ENCODE measurements at places on chromosomes 1 and 21. TPM values are rescaled to one million over a fixed set of nuclear protein-coding genes. Genes with fewer than 3 reads are reported as not detected.

DNA sequence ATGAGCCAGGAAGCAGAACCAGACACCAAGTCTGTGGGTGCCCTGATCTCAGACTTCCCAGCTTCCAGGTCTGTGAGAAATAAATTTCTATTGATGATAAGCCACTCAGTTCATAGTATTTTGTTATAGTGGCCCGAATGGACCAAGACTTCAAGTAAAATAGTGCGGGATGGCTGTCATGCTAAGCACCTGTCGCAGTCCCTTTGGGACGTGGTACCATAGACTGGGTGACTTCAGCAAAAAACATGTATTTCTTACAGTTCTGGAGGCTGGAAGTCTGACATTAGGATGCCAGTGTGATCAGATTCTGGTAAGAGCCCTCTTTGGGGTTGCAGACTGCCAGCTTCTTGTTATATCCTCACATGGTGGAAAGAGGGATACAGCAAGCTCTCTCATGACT, 2.6 kb upstream of the C1orf198 start:
- DNase-seq, result no peak

TOE1 gene
- total RNA-seq, result 45.8 TPM

DNA sequence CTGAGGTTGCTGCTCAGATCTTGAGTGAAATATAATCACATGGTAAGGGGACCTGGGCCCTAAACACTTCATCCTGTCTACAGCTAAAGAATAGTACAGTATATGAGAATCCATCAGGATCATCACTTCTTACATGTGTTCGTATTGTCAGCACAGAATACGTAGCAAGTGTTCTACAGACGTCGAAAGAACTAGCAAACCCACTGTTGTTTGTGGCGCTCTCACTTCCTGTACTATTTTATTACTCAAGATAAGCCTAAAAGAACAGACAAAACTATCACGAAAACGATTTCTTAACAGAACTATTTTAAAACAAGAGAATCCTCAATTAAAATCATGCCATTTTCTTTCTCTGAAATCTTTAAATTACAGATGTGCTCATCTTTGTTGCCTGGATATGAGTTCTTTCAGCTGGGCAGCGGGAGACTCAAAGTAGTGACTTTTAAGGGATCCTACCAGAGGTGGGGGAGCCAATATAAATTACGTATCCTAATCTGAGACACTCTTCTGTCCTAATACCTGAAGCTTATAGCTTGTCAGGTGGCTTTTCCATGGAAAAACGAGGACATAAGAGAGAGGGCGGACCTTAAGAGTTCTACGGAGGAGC, 724 bp downstream of the ST7L start:
- no peak for DNase-seq

DNA sequence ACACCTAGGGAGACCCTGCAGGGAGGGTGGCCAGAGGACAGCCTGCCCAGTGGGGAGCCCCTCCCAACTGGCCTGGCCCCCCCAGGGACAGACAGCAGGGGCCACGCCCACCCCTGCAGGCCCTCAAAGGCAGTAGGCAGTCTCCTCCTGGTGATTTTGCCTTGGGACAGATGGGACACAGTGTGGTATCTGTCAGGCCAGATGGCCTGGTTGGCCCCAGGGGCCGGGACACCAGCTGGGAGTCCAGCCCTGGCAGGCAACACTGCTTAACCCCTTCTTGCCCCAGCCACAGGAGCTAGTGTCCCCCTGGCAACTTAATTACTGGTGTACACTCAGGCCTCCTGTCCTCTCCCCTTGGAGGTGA, 17.8 kb downstream of the IFFO2 start:
- no peak for DNase-seq

KIFAP3 gene
- total RNA-seq, result 9.1 TPM

DNA sequence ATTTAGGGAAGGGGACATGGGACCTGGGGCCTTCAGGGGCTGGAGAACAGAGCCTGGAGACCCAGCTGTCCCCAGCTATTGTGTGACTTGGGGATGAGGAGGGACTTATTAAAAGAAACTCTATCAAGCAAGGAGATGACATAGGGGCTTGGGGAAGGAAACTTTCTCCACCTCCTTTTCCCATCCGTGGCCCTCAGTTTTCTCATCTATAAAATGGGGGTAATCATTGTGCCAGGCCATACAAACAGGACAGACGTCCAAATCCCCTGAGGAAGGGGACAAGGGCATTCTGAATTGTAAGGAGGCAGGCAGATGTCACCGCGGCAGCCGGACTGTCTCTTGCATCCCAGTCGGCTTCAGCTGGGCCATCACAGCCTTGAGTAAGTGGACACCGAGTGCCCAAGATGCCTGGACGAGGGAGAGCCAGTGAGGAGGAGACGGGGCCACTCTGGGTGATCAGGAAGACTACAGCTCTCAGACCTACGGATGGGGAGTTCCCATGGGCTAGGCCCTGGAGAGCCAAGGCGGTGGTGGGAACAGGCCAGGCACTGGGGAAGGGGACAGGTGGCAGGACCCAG, 1.9 kb downstream of the FBXO2 start:
- no peak for DNase-seq

GRCh38 chr1:161069731-161070270, at the start of gene ARHGAP30:
Gene ARHGAP30, minus strand, starts transcription at chr1:161069891. Its CDS starts 267 bp downstream, at chr1:161069624.
- DNase-seq, result peak; percentile 72

- no peak for DNase-seq
These were observed 421.5 kb upstream of the USP24 start for GRCh38 chr1:55636696-55637095.

- DNase-seq, result no peak
These were observed 86.2 kb downstream of the CD247 start for GRCh38 chr1:167431909-167432650.

PTCH2 gene
- 1.4 TPM for total RNA-seq

SPATA45 gene
- not detected for total RNA-seq

DNA sequence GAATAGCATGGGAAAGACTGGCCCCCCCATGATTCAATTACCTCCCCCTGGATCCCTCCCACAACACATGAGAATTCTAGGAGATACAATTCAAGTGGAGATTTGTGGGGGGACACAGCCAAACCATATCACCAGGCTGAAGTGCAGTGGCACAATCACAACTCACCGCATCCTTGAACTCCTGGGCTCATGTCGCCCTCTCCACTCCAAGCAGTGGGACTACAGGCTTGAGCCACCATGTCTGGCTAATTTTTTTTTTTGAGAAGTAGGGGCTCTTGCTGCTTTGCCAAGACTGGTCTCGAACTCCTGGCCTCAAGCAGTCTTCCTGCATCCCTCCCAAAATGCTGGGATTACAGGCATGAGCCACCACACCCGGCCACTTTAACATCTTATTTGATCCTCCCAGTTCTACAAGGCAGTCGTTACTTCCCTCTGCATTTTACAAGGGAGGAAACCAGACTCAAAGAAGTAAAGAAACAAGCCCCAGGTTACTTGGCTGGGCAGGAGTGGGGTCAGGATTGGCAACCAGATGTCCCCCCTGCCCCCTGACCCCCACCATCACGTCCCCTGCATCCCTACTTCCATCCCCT, 26.9 kb upstream of the ACTL8 start:
- DNase-seq, result no peak

LYST gene
- total RNA-seq, result 33.7 TPM

GRCh38 chr21:24097181-24097580, 1510.1 kb downstream of the MRPL39 start:
- DNase-seq, result no peak

SPATA17 gene
- total RNA-seq, result not detected

CELA2B gene
- total RNA-seq, result not detected

- DNase-seq, result no peak
These were observed 41.0 kb upstream of the PTPRC start for GRCh38 chr1:198597690-198598430.

AMY1A gene
- not detected for total RNA-seq

OR2G6 gene
- total RNA-seq, result not detected

GRCh38 chr1:98304888-98305287, 356.6 kb upstream of the SNX7 start:
- no peak for DNase-seq

DNA sequence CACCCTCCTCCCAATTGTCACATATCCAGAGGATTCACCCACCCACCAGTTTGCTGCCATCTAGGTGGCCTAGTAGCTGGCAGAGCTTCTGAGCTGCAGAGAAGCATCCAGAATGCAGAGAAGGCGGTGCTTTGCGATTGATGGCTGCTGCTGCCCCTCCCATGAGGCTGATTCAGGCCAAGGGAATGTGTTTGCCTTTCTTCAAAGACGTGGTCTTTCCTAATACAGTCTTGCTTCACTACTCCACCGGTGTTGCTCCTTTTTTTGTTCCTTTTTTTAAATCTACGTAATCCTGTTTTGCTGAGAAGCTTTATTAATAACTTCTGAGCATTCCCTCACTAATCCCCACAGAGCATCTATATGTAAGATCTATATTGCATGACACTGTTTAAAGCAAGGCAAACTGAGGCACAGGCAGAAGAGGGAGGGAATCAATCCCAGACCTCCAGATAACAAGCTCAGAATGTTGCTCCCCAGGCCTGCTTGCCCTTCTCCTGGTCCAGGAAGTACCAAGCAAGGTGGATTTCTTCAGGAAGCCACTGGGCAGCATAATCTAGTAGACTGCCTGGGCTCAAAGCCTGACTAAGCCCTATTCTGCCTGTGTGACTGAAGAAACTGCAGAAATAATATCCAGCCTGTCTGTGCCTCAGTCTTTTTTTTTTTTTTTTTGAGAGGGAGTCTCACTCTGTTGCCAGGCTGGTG, 275.5 kb upstream of the FMN2 start:
- no peak for DNase-seq

- no peak for DNase-seq
These were observed 59.0 kb upstream of the LBR start for GRCh38 chr1:225486856-225487255.

GRCh38 chr1:50582346-50582745, 159.1 kb upstream of the DMRTA2 start:
- no peak for DNase-seq

DNA sequence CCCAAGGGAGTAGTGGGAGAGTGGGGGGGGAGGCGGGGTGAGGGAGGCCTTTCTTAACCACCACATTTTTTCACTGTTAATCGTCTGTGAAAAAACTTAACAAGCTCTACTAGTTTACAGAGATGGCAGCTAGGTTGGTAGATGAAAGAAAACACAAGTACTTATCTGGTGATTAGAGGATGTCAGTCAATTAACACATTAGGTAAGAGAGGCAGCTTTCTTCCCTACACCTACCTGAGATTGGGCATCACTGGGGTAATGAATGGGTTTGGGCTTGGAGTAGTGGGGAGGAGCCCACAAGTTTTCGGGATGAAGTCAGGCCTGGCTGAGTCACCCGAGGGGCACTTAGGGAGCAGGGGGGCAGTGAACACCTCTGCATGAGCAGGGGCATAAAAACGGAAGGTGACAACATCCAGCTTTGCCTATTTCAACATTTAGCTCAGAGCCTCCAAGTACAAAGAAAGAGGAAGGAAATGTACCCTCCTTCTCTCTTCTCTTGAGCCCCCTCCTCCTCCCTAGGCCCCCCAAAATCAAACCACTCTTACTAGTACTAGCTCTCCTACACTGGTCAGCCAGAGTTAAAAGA, 2.5 kb downstream of the LBR start:
- DNase-seq, result no peak

DNA sequence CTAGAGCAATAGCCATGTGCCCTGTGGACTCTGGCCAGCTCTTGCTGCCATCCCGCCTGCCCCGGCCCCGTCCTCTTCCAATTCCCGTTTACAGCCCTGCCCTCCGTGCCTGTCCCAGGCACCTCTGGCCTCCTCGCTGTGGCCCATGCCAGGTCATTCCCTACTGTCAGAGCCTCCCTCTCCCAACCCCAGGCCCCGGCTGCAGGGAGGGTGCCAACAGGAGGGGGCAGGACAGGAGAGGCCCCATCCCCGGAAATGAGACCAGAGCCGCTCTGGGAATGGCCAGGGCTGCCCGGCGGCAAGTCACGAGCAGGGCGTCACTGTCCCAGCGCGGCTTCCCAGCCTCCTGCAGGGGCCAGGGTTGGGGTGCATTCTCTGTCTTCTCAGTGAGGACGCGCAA, 23.5 kb upstream of the TSPEAR start:
- no peak for DNase-seq

GRCh38 chr1:23187637-23188036, 19.0 kb upstream of the LUZP1 start:
- DNase-seq, result no peak

PRKAB2 gene
- total RNA-seq, result 3.2 TPM
